Smooth muscle cell of the coronary artery (primary cell): ENCODE measurements at places on chromosomes 3 and 15. TPM values are rescaled to one million over a fixed set of nuclear protein-coding genes. Genes with fewer than 3 reads are reported as not detected.

The RHOA gene
- total RNA-seq: 402 and 587 TPM in 2 replicates

The SI gene
- not detected in 2 replicates for total RNA-seq

The TGM5 gene
- not detected in 2 replicates for total RNA-seq

The VGLL4 gene
- 30.1 and 65.5 TPM in 2 replicates for total RNA-seq

The CFAP44 gene
- 3.2 and 4.3 TPM in 2 replicates for total RNA-seq

The SCN5A gene
- total RNA-seq: 0.08 TPM in 1 of 2 replicates, not detected in the other
